Activated gamma-delta T cell treated with Interleukin-2 at 50 U/mL for 16 hours (primary cell): ENCODE measurements at places on chromosomes 7 and 10.

DNA sequence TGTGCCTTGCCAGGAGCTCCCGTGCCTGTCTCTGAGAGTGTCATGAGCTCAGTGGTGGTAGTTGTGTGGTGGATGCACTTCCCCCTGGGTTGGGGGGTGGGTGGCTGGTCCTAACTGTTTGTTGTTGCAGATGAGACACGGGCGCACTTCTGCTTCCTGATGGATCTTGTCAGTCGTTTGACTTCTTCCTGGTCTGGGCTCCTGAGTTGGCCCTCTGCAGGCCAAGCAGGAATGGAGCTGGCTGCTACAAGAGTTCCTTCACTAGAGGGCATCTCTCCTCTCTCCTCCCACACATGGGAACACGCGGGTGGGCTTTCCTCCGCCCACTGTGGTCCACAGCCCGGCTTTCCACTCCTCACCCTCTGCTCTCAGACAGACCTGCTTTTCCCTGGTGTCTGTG lies 82.0 kb downstream of the BMS1 start:
- DNase-seq = no peak

- DNase-seq = no peak
These were observed 56.5 kb downstream of the ENO4 start for GRCh38 chr10:116905845-116906210.

- no peak for DNase-seq
These were observed 12.8 kb upstream of the HK1 start for GRCh38 chr10:69265521-69265920.

GRCh38 chr10:127293640-127294039 lies 97.2 kb upstream of the INSYN2A start:
- peak; percentile 51 for DNase-seq

GRCh38 chr10:58994226-58995057 lies 182.0 kb upstream of the PHYHIPL start:
- DNase-seq = no peak

GRCh38 chr10:28331841-28332240 lies 29.0 kb upstream of the MPP7 start:
- no peak for DNase-seq

- DNase-seq = no peak
These were observed 1269.8 kb downstream of the XPNPEP1 start for GRCh38 chr10:108653531-108653930.

DNA sequence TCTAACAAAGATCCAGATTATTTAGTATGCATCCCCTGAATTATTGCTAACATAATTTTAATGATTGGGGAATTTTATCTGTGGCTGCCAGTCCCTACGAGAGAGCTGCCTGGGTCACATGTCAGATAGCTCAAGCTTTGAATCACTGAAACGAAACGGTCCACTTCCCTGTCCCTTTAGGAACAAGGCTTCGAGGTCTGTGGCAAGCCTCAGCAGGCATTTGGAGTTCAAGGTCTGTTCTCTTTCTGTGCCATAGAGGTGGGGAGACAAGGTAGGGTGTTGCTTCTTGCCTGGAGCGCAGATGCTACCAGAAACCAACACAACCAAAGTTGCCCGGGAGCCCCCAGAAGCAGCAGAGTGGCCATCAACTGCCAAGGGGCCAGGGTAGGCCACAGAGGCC lies 13.9 kb upstream of the SH2D4B start:
- DNase-seq = no peak

GRCh38 chr7:98573816-98574215 lies 43.3 kb upstream of the NPTX2 start:
- DNase-seq = no peak

- no peak for DNase-seq
These were observed 682.5 kb downstream of the LRMDA start for GRCh38 chr10:76113952-76114351.

GRCh38 chr10:79052291-79053080 lies 16.3 kb upstream of the ZMIZ1 start:
- no peak for DNase-seq

GRCh38 chr10:102402512-102402896 lies 7.0 kb downstream of the NFKB2 start:
- no peak for DNase-seq

DNA sequence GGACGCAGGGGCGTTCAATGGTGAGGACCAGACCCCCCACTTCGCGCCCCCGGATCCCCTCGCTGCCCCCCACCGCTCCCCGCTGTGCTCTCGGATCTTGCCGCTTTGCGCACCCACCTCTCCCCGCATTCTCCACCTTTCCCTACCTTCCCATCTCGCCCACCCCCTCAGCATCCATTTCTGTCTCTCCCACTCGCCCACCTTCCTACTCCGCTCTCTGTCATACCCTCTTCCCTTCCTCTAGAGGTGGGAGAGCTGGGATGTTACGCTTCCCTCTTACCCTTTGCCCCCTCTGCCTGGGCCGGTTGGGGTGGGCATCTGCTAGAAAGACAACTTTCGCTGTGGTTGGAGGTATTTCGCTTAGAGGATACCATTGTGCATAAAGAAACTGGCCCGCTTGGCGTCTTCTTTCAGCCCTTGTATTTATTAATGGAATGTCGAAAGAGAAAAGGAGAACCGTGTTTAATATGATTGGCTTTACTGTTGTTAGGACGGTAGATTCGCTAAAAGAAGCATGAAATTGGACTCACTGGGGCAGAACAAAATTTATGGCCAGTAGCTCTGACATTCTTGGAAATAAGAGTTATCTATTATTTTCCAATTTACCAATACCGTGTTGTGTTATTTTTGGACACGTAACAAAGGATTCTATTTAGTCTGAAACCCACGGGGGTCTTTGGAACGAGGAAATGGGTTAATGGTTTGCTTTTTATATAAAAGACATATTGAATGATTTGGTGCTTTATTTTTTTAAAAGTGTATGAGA lies 873 bp downstream of the PRKAR2B start:
- DNase-seq = no peak

DNA sequence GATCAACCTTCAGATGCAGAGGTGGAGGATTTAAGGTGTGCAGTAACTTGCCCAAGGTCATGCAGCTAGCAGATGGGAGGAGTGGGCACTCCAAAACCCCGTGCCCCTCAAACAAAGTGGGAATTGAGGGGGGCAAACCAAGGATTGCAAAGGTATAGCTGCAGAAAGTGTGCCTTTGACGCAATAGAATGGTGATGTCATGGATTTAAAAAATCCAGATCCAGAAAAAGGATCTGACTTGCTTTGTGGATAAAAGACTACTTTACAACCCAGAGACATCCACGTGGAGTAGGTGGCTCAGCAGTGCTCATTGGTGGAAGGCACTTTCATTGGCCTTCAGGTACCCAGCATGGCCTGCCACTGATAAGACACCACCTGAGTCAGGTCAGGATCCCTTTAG lies 15.7 kb upstream of the ADRB1 start:
- DNase-seq = no peak

DNA sequence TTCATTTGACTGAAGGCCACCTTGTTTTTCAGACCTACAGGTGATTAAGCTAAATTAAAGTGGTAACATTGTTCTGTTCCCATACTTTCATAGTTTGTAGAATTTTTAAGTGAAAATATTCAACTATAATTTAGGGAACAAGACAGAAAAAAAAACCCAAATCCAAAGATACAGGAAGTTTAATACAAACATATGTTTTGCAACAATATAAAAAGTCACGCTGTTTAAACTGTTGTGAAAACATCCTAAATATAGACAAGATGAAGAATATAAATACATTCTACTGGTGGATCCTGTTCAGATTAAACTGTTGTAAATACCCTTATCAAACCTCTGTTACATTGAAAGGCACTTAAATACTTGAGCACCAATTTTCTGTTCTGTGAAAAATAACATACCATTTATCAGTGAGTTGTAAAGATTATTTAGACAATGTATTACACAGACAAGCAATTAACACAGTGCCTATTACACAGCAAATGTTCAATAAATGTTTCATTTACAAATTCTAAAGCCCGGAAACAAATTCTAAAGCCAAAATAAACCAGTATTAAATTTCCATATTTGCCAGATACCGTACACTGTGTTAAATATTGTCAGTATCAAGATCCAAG lies 14.2 kb downstream of the ASZ1 start:
- DNase-seq = no peak

DNA sequence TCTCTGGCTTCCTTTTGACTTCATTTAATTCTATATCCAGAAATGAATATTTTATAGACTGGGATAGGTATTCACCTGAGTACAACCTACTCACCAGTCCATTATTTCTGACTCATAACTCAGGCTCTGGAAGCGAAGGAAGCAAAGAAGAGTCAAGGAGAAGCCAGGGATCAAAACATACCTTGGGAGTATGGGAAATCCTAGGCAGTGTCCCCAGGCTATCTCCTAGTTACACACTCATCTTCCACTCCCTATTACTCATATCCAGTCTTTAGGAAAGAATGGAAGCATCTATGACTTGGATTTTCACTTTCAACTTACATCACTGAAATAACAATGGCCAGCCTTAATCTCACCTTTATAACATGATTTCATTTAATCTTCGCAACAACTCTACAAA lies 40.9 kb upstream of the ELAPOR2 start:
- no peak for DNase-seq

DNA sequence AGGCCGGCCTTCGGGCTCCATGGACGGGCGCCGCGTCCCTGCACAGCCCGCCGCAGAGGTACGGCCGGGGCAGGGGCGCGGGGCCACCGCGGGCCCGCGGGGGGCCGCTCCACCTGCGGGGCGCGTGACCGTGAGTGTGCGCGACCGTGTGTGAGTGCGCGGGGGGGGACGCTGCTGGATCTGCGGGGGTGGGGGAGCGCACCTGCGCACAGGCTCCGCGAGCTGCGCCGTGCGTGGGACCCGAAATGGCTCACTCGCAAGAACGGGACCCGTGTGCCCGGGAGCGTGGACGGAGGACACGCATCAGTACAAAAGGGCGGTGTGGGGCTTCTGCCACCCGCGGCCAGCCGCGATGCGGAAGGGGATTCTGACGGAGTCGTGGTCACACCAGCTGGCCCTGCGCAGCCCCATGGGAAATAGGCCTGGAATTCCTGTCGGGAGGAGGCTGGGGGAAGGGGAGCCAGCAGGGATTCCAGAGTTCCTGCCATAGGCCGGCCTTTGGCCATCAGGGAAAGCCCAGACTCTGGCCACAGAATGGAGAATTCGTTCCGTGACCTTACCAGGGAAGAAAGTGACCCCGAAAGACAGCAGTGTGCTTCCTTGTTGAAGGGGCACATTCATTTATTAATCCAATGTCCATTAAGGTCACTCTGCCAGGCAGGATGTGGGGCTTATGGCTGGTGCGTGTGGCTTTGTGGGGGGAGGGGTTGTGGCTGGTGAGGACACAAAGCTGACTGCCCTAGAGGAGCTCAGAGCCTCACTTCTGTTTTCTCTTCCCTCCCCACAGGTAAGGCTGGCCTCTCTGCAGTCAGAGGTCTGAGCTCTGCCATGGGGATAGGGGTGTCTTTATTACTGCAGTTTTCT lies 494 bp downstream of the REPIN1 start:
- peak; percentile 44 for DNase-seq

DNA sequence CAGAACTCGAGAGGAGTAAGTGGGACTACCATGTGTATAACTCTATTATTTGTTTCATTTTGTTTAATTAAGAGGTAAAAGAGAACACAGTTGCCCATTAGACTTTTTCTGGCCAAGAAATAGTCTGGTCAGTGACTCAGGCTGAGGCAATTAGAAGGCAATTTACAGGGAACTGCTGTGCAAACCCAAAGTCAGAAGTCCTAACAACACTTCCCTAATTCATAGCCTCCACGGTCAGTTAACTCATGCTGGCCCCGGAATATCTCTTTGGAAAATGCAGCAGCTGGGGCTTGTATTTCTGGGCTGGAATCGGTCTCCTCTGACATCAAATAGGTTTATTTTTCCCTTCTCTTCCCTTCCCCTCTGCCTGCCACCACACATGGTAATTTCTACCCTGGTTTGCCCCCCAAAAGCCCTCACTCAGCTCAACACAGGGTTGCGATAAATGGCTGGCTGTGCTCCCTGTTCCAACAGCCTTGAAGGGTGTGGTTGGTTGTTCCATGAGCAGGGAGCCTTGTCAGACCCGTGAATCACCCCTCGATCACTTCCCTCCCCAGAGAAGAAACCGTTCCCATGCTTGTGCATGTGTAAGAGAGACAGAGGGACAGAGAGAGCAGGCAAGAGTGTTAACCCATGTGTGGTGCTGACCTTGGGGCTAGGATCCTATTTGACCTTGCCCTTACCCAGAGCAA lies 5.3 kb downstream of the SH3PXD2A start:
- no peak for DNase-seq

- DNase-seq = no peak
These were observed 220.3 kb downstream of the SEC23IP start for GRCh38 chr10:120112809-120113208.

GRCh38 chr7:121537031-121537430 lies 140.9 kb upstream of the FAM3C start:
- DNase-seq = no peak

DNA sequence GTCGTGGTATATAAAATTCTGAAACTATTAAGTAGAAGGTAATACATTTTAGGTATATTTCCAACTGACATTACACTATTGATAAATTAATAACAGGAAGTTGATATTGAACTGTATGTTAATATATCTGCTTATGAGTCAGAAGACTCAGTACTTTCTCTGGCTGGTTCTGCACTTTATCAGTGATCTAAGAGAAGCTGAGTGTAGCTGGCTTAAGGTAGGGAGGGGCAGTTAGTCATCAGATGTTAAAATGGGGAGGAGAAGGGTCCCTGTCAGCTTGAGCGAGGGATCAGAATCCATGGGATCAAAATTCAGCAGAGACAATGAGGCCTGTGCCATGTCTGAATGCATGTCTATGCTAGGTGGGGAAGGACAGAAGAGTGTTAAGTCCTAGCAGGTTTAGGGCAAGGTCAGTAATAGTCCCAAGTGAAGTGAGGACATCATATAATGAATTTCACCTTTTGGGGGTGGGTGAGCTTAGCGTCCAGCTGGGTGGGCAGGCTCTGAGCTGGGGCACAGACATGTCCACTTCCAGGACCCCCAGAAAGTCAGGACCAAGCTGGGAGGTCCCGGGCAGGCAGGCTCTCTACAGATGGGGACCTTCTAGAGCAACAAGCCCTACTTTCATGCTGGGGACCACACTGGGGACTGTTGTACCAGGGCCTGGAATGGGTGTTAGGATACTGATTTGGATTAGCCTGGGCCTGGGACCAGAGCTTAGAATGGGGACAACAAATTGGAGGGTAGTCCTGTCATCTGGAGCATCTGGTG lies 82.9 kb downstream of the WDFY4 start:
- no peak for DNase-seq

- DNase-seq = no peak
These were observed 579.8 kb downstream of the GLRX3 start for GRCh38 chr10:130715686-130716670.

GRCh38 chr10:43901744-43902504 lies 253.2 kb upstream of the ZNF32 start:
- no peak for DNase-seq

GRCh38 chr7:29332042-29332811 lies 137.7 kb downstream of the CHN2 start:
- no peak for DNase-seq

GRCh38 chr10:132173185-132173584 lies 13.6 kb upstream of the DPYSL4 start:
- no peak for DNase-seq

GRCh38 chr7:135167365-135167917 lies 3.1 kb downstream of the CYREN start:
- no peak for DNase-seq

DNA sequence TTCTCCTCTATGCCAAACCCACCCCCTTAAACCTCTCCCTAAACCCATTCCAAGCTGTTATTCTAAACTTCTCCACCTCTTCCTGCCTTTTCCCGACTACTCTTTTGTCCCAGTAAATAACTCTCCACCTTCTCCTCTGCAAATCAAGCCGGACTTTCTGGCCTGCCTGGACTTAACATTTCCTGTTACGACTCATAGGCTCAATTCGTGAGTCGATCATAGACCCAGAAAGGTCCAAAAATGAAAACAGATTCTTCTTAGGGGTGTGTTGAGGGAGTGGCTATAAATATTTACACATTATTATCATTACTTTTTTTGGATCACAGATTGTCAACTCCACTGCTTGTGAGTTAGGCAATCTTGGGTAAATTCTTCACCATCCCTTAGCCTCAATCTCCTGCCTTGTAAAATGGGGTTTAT lies 59.0 kb upstream of the HABP2 start:
- no peak for DNase-seq
